Pancreas (tissue), 10 donors: ENCODE measurements at places on chromosomes 7 and 10.

DNA sequence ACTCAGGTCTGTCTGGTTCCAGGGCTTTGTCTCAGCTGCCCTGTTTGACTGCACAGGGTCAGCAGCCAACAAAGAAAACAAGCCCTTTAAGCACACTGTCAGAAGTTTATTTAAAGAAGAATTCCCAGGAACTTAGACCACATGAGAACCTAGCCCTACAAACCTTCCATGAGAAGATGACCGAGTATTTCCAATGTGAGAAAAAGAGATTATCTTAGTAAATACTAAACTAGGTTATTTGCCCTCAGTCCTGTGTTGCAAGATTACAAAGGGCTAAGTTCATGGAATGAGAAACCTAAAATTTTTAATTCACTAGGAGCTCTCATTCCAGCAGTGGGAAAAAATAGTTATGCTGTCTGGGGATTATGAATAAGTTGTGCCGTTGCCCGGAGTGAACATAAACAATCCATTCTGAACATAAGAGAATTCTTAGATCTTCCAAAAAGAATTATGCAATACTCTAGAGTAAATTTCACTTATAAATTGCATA is 46.7 kb downstream of the NOC3L start:
- no peak overlapping the region for H3K4me3 ChIP-seq
- peaks cover 6% of the 10 kb centered on the region for H3K36me3 ChIP-seq
- no peak overlapping the region for H3K27ac ChIP-seq
- H3K4me1 ChIP-seq, result no peaks in the 10 kb centered on the region
- H3K27me3 ChIP-seq, result no peaks in the 10 kb centered on the region
- DNase-seq, result no peak

- no peak for DNase-seq
- H3K36me3 ChIP-seq, result no peaks in the 10 kb centered on the region
- no peak overlapping the region for H3K4me3 ChIP-seq
- H3K4me1 ChIP-seq, result no peaks in the 10 kb centered on the region
- no peak overlapping the region for H3K27ac ChIP-seq
Observed at GRCh38 chr10:131758062-131758938, 142.5 kb upstream of the PPP2R2D start.

DNA sequence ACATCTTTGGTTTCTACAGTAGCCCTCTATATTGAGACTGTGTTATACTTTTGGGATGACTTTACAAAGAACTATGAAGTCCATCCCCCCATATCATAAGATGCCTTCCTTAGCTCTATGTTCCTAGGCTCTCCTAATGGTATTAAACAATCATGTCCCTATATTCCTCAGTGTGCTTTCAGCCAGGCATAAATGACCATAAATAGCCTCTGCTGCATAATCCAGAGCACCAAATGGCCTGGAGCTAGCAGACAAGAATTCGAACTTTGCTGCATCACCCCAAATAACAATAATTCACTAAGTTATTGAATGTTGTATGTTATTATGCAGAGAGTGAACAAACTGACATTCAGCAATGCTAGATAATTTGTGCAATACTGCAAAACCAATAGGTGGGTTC is 405.2 kb downstream of the DGKB start:
- DNase-seq, result no peak
- no peak overlapping the region for H3K4me3 ChIP-seq
- no peaks in the 10 kb centered on the region for H3K4me1 ChIP-seq
- no peaks in the 10 kb centered on the region for H3K36me3 ChIP-seq
- H3K27ac ChIP-seq, result no peak overlapping the region

- H3K27ac ChIP-seq, result no peak overlapping the region
- peak overlapping the region; percentile 10 for H3K4me3 ChIP-seq
- H3K36me3 ChIP-seq, result no peaks in the 10 kb centered on the region
Observed at GRCh38 chr10:3482200-3482993, 302.6 kb downstream of the KLF6 start.

GRCh38 chr10:110311357-110311949 is 6.7 kb upstream of the SMNDC1 start:
- no peaks in the 10 kb centered on the region for H3K4me1 ChIP-seq
- peak; percentile 32 for DNase-seq
- no peaks in the 10 kb centered on the region for H3K27me3 ChIP-seq
- no peak overlapping the region for H3K4me3 ChIP-seq
- H3K27ac ChIP-seq, result no peak overlapping the region

DNA sequence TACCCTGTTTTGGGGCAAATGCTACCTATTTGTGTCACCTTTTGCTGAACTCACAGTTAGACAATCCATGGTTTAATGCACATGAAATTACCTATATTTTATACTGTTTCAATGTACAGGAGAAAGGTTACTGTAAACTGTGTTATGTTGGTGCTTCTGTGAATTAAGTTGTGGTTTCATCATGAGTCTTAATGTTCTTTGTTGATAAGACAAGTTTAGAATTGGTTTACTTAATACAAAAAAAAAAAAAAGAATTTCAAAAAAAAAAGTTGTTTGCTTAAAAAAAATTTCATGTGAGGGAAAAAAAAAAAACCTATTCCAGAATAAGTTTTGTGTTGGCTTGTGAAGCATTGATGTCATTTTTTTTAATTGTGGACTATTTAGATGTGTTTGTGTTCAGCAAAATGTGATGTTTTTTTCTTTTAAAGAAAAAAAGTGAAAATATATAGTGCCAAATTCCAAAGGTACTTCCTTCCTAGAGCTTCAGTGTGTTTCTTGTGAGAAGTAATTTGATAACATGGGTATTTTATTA is 280.3 kb downstream of the USP6NL start:
- H3K4me1 ChIP-seq, result no peaks in the 10 kb centered on the region
- H3K4me3 ChIP-seq, result no peak overlapping the region
- H3K36me3 ChIP-seq, result no peaks in the 10 kb centered on the region
- no peak for DNase-seq
- H3K27ac ChIP-seq, result no peak overlapping the region

- DNase-seq, result no peak
- H3K27ac ChIP-seq, result no peak overlapping the region
- H3K4me1 ChIP-seq, result no peaks in the 10 kb centered on the region
- no peaks in the 10 kb centered on the region for H3K27me3 ChIP-seq
- H3K36me3 ChIP-seq, result no peaks in the 10 kb centered on the region
- H3K4me3 ChIP-seq, result no peak overlapping the region
Observed at GRCh38 chr7:128672927-128673517, 930 bp downstream of the GARIN1A start.

DNA sequence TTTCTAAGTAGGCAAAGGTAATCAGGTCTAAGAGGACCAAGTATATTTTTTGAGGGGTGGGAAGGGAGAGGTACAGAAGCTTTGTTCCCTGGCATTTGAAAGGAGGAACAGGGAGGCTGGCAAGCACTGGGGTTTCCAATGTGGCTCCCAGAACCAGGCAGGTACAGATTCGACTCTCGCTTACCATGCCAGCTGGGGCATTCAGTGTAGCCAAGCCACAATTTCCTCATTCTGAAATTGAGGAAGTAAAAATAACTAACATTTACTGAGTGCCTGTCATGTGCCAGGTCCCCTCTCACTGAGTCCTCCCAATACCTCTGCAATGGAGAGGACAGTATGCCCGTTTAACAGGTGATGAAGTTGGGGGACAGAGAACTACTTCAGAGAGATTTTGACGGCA is 45.9 kb upstream of the BET1 start:
- no peak overlapping the region for H3K4me3 ChIP-seq
- no peak overlapping the region for H3K27ac ChIP-seq
- DNase-seq, result no peak
- H3K36me3 ChIP-seq, result no peaks in the 10 kb centered on the region
- peaks cover 4% of the 10 kb centered on the region for H3K27me3 ChIP-seq

GRCh38 chr7:137611606-137612005 is 235.2 kb downstream of the DGKI start:
- H3K27me3 ChIP-seq, result no peaks in the 10 kb centered on the region
- no peak for DNase-seq
- no peaks in the 10 kb centered on the region for H3K36me3 ChIP-seq
- H3K4me1 ChIP-seq, result no peaks in the 10 kb centered on the region
- H3K4me3 ChIP-seq, result no peak overlapping the region

DNA sequence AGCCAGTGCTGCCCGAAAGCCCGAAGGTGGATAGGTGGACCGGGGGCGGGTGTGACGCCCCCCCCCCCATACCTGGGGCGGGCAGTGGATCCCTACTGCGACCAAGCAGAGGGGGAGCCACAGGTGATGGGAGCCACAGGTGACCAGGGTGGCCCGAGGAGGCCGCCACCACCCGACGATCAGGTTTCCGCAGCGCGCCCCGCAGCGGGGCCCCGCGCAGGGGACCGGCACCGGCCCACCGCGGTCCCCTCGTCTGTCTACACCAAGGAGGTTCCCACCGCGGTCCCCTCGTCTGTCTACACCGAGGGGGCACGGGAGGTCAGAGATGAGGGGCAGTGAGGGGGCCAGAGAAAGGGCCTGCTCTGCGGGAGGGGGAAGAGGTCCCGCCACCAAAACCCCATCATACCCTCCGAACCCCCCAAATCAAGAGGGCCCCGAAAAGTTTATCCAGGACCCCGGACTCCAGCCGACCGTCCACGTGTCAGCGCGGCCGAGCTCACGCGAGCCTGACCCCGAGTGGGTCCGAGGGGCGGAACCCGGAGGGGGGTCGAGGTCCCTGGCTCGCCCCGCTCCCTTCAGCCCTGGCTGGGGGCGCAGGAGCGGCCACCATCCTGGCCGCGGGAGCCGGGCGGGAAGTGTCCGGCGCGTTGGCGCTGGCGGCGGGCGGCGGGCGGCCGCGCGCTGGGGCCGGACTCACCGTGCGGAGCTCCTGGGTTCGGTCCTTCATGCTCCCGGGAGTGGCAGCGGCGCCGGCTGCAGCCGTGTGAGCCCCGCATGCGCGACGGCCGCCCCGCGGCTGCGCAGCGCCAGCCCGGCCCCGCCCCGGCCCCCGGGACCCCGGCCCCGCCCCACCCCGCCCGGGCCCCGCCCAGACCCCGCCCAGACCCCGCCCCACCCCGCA is at the start of gene STX1A:
Gene STX1A (minus strand): TSS at position 765 of the 901 bp plus-strand sequence. CDS start 38 bp downstream, at position 727.
- H3K4me1 ChIP-seq, result no peaks in the 10 kb centered on the region
- no peak within 1 kb of the TSS for H3K27ac ChIP-seq

GRCh38 chr7:76272851-76273497 is 29.5 kb upstream of the HSPB1 start:
- DNase-seq, result no peak
- no peak overlapping the region for H3K4me3 ChIP-seq
- no peak overlapping the region for H3K27ac ChIP-seq
- no peaks in the 10 kb centered on the region for H3K36me3 ChIP-seq
- no peaks in the 10 kb centered on the region for H3K4me1 ChIP-seq

DNA sequence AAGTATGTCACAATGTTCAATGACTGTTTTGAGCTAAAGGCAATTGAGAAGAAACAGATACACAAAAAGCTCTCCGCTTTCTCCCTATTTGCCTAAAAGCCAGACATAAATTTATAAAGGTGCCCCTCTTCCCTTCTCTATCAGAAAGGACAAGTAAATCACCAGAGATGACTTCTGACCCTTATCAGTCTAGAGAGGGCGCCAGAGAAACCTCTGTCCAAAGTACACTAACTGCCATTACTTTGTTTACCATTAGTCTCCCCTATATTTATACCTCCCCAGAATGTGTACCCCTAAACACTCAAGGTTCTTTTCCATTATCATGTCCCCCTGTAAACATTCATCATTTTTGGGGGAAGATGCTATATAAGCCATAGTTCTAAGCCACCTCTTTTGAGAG is 49.3 kb downstream of the TPK1 start:
- H3K27ac ChIP-seq, result no peak overlapping the region
- no peaks in the 10 kb centered on the region for H3K4me1 ChIP-seq
- no peaks in the 10 kb centered on the region for H3K27me3 ChIP-seq
- DNase-seq, result no peak

DNA sequence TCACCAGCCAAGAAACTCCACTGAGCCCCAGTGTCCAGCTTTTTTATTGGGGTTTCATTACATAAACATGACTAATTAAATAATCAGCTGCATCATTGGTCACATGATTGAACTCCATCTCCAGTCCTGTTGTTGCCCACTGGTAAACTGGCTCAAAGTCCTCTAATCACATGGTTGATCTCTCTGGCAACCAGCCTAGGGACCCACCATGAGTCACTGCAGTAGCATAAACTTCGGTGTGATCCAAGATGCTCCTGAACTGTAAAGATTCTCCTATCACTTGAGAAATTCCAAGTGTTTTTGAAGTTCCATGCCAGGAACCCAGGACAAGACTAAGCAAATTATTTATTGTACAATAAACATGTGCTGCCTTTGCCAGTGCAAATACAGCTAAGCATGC is 130.4 kb upstream of the AUTS2 start:
- no peaks in the 10 kb centered on the region for H3K4me1 ChIP-seq
- H3K27ac ChIP-seq, result no peak overlapping the region
- no peaks in the 10 kb centered on the region for H3K36me3 ChIP-seq
- DNase-seq, result no peak
